ENCODE measurements at places on chromosomes 11 and 22.

DNA sequence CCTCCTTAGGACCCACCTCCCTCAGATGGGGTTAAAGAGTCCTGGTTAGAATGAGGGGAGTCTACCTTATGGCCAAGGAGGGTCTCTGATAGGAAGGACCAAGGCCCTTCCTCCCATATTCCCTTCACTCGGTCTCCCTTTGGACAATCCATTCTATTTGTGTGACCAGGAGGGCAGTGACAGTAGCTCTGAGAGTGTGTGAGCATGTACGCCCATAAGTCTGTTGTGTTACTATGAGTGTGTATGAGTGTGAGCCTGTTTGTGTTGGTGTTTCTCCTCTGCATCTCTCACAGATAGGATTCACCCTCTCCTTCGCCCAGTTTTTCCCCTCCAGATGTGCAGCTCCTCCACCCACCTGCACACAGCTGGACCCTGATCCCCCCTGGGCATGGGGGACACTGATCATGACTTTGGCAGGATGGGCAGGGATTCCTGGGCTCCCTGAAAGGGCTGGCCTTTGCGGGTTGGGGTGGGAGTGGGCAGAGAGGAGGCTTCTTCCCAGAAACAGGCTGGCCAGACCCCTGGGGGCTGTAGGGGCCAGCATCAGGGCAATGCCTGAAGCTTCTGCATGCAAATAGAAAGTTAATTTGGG is 14.5 kb downstream of the PHLDB1 start:
- DNase-seq, result no peak

DNA sequence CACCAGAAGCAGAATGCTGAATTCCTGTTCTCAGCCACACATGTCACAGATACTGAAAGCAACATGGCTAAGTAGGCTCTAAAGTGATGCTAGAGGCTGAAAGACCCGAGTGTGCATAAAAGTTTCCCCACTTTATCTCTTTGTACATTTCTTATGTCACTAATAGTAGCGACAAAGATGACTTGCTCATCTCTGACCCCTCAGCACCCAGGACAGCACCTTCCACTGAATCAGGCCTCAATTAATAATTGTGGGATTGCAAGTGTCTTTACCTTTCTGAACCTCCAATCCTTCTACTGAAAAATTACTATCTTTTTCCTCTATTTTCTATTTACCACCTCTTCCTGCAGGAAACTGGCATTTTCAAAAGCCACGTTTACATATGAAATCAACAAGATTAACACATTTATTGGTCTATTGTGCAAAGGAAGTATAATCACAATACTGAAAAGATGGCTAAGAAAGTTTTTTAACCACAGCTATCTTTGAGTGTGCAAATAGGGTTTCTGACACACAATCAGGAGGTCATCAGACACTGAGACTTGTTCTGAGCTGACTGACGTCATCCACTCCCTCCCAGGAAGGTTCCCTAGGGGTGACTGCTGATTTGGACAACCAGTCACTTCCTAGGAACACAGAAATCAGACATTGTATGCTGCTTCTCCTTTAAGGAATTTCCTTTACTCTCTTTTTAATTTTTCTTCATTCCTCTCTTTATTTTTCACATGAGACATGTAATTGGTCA is 213.9 kb upstream of the ISX start:
- DNase-seq, result no peak

DNA sequence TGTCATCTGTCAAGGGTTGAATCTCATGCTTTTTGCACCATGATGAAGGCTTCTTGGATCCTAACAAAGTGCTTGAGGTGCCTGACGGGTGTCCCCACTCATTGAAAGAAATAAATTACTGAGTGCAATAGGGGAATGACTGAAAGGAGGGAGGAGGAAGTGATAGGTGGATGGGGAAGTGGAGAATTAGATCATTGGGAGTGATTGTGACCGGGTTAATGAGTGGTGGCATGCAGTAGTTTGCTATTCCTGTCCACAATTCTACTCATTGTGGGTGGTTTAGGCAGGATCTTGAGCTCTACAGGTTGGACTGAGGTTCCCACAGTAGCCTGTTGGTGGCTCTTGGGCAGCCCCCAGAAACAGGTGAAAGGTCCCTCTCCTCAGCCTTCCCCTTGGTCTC is 44.3 kb downstream of the THAP12 start:
- DNase-seq, result no peak

DNA sequence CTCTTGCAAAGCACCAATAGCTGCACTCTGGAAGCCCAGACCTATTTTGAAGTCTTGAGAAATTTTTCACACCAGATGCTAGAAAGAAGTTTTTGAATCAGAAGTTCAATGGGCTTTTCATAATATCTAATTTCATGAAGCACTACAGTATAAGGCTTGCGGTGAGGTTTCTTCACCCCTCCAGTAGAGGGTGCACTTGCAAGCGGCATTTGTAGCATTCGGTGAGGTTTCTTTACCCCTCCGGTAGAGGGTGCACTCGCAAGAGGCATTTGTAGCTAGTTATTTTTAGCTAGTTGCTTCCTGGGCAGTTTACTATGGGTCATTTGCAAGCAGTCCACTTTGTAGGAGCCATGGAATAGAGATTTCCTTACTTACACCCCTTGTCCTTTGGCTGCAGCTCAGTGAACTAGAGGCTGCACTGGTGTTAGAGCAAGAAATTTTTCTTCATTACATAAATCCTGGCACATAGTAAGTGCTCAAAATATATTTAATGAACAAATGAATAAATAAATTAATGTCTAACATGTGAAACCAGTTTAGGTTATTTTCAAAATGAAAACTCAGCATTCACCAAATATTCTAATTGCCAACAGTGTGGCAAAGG is 7.8 kb upstream of the NOX4 start:
- no peak for DNase-seq

DNA sequence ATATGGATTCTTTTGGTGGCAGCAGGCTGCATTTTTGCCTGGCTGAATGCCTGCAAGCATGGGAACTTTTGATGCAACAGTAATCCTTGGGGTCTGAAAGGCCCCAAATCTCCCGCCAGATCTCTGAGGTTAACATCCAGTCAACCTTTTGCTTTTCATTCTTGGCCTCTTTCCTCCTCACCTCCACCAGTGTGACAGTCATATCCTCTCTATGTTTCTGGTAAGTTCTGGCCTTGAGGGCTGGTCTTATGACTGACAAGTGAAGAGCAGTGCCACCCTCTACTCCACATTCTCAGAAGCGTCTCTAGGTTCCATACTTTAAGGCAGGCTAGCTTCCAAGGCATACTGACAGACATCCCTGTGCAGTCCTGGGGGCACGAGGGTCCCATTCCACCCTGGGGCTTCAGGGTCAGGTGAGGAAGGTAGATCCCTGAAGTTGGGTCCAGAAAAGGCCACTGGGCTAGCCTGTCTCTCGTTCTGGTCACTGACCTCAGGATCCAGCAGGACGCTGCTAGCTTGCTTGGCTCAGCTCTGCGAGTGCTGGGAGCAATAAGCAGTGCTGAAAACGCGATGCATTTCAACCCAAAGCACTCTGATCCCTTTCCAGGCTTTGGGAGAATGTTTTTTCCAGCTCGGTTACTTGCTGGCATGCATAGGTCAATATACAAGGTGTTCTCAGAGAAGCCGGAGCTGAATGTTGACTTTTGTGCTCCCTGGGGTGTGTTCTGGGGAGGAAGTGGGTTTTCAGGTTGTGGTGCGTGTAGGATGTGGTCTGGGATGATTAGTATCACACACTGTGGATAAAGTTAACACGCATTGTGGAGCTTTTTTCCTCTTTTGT is 75.2 kb downstream of the PTPRJ start:
- DNase-seq, result peak; percentile 49

DNA sequence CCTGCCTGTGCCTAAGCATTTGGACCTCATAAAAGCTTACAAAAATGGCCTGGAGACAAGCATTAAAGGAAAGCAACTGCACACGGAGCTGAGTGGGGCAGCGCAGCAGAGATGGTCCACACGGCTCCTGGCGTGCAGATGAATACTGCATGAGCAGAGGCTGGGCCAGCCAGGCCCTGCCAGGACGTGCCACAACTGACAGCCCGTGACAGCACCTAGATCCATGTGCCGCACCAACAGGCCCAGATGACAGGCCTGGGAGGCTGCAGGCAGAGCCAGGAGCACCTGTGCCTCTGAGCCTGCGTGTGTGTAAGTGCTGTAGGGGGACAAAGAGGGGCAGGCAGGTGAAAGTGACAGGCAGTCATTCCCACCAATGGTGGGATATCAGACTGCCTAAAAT is 33.4 kb downstream of the MICAL3 start:
- DNase-seq, result no peak

GRCh38 chr11:73078631-73079030 is 63.5 kb downstream of the FCHSD2 start:
- no peak for DNase-seq

DNA sequence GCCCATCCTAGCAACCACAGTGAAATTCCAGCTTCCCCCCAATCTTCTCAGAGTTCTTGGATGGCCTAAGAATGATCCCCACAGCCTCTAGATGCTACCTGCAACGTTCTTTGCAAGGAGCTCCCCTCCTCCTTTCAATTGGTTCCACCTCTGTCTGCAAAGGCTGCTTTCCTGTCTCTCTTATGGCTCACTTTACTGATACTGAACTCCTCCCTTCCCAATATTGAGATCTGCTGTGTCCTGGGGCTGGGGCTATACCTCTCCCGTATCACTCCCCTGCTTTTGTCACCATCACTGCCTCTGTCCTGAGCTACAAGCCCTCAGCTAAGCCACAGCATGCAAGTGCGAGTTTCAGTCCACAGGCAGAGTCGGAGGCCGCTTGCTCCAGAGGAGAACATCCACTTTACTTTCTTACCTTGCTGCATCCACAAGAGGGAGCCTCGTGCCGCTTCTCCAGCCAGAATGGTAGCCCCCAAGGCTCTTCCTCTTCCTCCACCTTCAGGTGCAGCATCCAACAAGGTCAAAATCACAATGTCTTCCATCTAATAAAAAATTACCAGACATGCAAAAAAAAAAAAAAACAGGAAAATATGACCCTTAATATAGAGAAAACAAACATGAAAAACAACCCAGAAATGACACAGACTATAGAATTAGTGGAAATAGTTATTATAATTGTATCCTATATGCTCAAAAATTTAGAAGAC is 48.6 kb upstream of the TMEM45B start:
- DNase-seq, result no peak

DNA sequence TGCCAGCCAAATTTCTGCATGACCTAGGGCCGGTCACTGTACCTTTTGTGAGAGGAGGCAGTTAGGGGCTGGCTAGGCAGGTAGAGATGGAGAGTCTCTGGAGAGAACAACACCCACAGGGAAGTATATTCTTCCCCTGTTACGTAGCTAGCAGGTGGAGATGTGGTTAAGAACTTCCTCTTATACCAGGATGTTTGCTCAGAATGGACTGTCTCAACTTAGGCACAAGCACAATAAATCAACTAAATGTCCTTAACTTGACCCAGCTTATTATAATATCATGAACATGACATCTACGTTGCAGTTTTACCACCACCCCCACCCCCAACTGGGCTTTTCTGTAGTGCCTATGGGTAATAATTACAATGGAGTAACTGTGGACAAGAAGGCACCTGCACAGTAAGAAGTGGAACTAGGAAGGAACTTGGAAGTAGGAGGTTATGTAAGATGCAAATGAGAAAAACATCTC is 60.7 kb upstream of the MPEG1 start:
- no peak for DNase-seq

- no peak for DNase-seq
These were observed 1.3 kb downstream of the FAM118A start for GRCh38 chr22:45310977-45311531.

DNA sequence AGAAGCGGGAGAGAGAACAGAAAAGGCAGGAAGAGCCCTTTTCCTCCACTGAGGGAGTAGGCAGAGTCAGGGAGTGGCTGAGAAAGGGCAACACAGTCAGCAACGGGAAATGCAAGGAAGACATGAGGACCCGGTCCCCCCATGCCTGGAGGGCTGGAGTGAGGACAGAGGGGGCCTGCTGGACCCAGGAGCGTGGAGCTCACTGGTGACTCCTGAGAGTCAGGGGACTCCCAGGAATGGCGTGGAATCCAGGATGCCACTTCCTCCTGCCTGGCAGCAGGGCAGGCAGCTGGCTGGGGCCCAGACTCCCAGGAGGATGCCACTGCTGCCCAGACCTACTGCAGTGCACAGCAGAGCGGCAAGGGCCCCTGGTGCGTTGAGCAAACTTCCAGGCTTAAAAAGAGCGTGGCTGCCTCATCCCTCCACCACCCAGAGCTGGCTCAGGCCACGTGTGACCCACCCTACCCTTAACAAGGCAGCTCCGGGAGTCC is 11.3 kb downstream of the C11orf21 start:
- no peak for DNase-seq

GRCh38 chr22:46001426-46002106 is 24.6 kb upstream of the WNT7B start:
- no peak for DNase-seq

- DNase-seq, result no peak
These were observed 6.4 kb downstream of the COA4 start for GRCh38 chr11:73870261-73870660.

GRCh38 chr11:63682066-63683021 is 1.0 kb downstream of the RTN3 start:
- DNase-seq, result peak; percentile 12

DNA sequence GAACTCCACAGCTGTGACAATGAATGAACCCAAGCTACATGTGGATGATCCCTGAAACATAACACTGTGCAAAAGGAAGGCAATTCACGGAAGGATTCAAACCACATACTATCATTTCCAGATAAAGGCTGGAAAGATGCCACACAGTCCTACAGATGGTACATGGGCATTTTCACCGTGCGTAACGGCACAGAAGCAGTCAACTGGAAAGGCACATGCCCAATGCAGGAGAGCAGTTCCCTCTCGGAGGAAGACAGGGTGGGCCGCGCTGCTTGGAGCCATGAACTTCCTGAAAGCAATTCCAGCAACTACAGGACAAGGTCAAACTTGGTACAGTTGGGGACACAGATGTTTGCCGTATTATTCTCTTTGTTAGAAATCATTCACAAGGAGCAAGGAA is 103.7 kb downstream of the SHANK2 start:
- no peak for DNase-seq

DNA sequence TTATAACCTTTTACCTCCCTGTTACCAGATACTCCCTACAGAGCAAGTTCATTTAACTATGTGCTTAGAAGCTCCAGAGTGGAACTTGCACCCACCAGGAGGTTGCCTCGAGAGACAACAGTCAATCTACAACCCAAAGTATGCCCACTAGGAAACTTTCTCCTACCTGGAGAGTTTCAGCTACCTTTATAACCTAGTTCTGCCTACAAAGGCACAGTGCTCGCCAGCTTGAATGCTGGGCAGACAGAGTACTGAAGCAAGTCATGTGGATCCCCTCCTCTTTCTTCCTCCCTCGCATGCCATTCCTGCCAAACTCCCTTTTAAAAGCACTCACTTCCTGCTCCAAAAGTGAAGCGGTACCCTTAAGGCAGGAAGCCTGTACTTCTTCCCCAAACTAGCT is 258.9 kb downstream of the SWAP70 start:
- no peak for DNase-seq

GRCh38 chr22:33886696-33887095 is 33.6 kb downstream of the LARGE1 start:
- DNase-seq, result no peak

GRCh38 chr22:39661842-39662685 is 91.5 kb downstream of the CACNA1I start:
- DNase-seq, result peak; percentile 80

- no peak for DNase-seq
These were observed 44.7 kb upstream of the WEE1 start for GRCh38 chr11:9528573-9529333.

GRCh38 chr11:130512662-130513061 is 64.2 kb downstream of the ADAMTS15 start:
- DNase-seq, result no peak
